Spinal cord (tissue), 10 donors: ENCODE measurements at places on chromosomes 7 and 10.

- DNase-seq = no peak
These were observed 4.7 kb downstream of the CRCP start for GRCh38 chr7:66119245-66119850.

DNA sequence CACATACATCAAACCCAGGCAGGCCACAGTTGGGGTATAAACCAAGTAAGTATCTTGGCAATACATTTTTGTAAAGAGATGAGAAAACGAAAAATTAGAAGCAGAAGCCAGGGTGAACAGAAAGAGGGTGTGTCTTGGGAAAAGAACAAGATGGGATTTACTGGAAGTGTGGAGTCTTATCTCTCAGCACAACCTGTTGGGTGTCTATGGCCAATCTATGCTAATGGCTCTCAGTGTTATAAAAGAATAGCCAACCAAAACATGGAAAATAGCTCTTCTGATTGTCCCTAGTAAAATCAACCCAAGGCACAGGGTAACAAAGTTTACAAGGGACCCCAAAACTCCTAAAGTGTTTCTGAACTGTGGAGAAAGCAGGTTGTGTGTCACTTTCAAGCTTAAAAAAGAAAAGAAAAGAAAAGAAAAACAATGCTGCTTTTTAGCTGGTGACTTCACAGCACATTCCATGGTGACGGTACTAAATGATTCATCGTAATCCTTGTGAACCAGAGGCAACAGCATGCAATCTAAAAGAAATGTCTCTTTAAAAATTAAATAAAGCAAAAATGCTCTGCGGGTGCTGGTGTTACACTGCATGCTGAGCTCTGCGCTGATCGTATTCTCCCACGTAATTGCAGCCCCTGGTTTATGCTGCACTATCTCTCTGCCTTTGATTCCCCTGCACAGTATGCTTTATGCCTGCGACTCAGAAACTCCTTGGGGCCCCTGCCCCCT, 100.8 kb downstream of the C10orf90 start:
- no peak for DNase-seq

GRCh38 chr10:132273966-132274365, 33.8 kb downstream of the STK32C start:
- DNase-seq = no peak

DNA sequence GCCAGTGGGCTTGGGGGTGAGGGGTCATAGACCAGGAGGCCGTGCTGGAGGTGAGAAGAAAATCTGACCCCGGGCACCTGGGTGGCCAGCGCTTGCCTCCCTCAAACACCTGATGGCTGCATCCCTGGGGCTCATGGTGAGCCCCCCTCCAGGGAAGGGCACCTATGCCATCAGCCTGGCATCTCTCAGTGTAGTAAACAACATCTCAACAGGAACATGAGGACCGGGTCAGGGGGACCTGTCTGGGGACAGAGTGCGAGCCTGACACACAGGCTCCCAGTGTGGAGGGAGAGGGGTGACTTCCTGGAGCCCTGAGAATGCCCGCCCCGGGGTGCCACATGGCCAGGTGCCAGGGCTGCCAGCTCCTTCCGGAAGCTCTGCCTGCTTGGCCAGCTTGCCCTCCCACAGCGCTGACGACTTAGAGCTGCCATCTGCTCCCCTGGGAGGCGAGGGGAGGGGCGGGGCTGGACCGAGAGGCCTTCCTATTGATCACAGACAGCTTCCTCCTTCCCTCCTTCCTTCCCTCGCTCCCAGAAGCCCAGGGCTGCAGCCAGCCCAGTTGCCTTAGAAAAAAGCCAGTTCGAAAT, 12.3 kb downstream of the STX1A start:
- DNase-seq = peak; percentile 44

- no peak for DNase-seq
These were observed 243.2 kb downstream of the GFRA1 start for GRCh38 chr10:116029826-116030225.

DNA sequence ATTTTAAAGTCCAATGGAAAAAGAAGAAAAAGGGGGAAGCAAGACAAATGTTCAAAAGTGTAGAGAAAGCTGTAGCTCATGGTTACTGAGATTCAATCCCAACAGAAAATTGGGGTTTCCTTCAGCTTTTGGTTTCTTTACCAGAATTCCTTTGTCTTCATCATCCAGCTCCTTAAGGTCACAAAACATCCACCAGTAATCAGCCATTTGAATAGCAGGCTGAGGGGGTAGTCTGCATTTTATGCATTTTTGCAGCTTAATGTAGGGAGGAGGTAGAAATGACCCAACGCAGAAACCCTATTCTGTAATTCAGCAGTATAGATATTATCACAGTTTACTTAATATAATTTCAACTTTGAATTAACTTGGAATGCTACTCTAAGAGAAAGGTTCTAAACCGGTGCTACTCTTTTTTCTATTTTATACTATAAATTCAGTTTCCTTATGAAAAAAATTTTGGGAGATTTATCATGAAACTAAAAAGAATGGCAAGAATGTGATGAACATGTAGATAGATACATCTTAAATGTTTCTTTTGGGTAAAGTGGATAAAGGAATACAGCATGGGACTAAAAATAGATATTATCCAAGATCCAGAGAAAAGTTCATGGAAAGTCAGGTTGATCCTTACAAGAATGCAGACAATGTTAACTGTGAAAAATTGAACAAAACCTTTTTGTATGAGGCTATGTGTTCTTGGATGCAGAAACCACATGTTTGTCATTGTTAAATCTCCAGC, 596.9 kb downstream of the PHTF2 start:
- no peak for DNase-seq

DNA sequence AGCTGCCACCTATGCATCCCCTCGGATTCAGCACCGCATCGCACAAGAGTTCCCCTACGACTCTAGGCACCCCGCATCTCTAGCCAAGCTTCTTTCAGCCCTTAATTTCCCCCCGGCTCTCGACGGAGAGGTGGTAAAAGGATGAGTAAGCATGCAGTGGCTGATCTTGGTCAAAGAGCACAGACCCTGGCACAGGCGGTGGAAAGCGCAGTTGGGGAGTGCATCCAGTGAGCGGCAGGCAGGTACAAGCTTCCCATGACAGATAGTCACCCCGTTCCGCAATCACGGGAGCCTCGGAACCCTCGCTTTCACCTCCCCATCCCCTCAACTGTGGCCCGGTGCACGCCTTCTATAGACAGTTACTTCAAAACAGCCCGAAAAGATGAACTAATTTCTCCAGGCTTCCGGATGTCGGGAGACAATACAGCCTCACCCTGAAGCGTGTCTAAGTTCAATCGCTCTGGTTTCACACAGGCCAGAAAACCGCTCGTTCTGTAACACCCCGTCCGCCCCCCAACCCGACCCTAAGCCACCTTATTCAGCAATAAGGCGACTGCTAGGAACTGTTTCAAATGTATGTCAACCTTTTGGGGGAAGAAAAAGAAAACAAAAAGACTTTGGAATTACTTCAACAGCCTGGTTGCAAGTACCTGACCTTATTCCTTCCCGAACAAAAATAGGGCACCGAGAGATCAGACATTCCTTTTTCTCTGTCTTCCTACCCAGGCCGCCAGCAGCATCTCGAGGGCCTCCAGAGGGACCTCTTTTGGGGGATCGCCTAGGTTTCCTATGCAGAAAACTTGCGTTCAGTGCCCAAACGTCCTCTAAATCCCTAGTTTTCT, 1.4 kb downstream of the RHEB start:
- DNase-seq = no peak

DNA sequence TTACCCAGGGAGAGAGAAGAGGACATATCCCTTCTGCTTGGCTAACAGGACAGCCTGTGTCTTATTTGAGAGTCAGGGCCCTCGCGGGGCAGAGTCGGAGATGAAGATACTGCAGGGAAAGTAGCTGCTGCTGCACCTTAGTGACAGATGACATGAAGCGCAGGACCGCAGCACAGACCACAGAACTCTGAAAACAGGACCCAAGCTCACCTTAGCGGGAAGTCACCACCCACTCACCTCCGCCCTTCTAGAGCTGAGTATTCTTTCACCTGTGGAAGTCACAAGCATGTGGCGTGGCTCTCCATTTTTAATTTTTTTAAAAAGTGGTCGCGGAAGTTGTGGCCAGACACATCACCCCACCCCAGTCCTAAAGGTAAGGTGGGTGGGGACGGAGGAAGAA, 191.4 kb downstream of the FAM107B start:
- no peak for DNase-seq

DNA sequence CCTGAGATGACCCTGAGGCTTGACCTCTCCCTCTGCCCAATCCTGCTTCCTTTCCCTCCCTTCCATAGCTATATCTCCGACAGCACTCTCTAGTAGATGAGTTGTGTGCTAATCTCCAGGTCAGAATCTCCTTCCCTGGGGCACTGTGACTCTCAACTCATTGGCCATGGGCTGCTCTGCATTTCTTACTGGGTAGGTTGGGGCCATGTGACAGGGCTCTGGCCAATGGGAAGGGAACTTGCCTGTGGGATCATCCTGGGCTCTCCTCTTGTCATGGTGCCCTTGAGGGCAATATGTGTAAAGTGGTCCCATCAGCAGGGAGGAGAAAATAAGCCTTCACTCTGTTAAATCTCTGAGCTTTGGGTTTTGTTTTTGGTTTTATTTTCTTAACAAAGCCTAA, 80.1 kb upstream of the ANKRD1 start:
- no peak for DNase-seq

DNA sequence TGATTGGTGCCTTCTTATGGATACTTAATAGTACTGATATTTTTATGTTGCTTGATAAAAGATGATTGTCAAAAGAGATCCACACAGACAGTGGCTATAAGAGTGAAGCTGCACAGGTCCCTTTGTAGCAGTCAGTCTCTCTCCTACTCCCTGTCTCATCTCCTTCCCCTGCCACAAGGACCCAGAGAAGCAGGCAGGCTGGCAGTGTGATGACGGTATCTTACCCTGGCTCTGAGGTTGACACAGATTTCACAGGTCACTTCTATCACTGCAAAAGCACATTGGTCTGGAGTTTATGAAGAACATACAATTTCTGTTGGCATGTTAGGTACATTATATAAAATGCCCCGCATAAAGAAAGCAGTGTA, 64.4 kb upstream of the AHR start:
- DNase-seq = no peak

DNA sequence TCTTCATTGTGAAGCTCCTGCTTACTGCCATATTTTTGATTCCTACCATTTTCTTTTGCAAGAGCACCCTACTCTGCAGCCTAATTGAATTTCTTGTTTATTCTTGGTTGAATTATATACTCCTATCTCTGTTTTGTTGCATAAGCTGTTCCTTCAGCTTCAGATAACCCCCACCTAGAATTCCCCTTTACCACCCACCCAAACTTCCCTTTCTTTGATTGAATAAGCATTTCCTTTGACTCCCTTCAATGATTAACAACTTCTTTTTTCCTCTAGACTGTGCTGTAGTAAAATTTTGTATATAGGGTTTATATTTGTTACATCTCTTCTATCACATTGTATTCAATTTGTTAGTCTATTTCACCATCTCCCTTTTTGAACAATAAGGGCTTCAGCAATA, 168.1 kb downstream of the GPR37 start:
- DNase-seq = no peak

DNA sequence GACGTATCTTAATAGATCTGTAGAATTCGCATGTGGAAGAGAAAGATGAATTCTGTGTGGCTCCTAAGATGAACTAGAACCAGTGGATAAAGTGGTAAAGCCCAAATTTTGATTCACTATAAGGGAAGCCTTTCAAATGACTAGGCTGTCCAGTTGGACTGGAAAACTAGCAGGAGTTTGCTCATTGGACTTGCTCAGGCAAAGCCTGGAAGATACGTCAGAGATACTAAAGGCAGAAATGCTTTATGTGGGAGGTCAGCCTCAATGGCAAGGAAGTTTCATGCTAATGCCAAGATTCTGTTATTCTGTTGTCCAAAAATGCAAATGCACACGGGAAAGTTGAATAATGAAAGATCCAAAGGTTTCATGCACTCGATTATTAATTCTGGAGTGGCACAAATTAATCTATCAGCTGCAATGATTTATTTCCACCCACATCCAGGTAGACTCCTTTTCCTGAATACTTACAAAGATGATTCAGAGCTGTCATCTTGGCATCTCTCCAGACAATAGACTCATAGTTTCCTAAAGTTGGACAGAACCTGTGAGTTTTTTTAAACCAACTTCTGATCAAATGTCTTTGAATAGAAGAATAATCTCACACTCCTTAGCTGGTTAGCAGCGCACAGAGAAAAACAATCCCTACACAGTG, 20.5 kb upstream of the PPP1R3C start:
- DNase-seq = no peak

DNA sequence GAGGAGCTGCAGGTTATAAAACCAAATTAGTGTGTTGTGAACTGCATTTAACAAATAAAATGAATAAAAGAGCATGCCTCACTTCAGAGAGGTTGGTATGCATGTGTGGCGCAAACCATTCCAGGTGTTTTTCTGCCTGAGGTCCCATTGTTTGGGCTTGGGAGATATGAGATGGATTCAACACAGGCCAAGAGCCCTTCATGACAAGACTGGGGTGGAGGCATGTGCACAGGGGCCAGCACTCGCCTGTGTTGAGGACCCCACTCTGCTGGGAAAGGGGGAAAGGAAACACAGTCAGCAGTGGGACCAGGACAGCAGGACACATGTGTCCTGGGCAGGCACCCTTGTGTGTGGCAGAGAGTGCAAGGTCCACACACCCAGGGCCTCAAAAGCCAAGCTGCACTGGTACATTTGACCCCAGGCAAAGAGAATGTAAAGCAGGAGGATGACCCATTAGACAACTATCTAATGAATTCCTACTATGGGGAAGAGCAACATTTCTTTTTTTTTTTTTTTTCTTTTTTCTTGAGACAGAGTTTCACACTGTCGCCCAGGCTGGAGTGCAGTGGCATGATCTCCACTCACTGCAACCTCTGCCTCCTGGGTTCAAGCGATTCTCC, 9.2 kb upstream of the SLC18A3 start:
- DNase-seq = no peak

DNA sequence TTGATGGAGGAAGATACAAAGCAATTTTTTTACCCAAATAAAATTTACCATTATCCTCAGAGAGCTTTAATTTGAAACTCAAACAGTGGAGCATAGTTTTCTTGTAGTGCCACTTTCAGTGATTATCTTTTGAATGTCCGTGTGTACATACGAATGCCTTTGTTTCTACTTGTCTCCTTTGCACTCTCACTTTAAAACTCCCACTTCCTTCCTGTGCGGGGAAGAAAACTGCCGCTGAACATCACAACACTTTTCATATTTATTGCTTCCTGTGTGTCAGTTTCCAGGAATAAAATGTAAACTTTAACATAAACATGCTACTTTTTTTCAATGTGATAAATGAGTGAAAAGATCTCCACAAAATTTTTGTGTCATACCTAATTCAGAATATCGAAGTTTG, 102.4 kb downstream of the SEMA3A start:
- DNase-seq = no peak
